AG04450 (cell line): ENCODE measurements at places on chromosomes 2 and 18.
A peak's percentile ranks its signal among the peaks of the same experiment; 100 is the strongest.

- no peak for DNase-seq
Observed at GRCh38 chr18:12234451-12235190, 19.5 kb upstream of the CIDEA start.

- DNase-seq = no peak
Observed at GRCh38 chr18:48641981-48642380, 103.2 kb downstream of the CTIF start.

- no peak for DNase-seq
Observed at GRCh38 chr18:45009756-45010155, 329.1 kb downstream of the SETBP1 start.

GRCh38 chr2:233836359-233836758, 18.0 kb downstream of the HJURP start:
- DNase-seq = no peak

GRCh38 chr18:73748731-73749130, 398.9 kb downstream of the FBXO15 start:
- DNase-seq = no peak

DNA sequence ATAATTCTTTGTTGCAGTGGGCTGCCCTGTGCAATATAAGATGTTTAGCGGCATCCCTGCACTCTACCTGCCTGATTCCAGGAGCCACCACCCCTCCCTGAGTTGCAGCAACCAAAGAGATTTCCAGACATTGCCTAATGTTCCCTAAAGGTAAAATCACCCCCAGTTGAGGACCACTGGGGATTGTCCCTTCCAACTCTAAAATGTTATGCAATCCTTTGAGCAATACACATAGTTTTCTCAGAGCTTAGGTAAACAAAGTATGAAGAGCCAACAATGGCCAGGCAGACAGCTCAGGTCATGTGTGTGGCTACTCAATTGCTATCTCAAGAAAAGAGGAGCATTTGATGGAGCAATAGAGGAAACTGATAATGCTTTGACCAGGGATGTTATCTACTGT, 87.0 kb downstream of the XDH start:
- DNase-seq = no peak

DNA sequence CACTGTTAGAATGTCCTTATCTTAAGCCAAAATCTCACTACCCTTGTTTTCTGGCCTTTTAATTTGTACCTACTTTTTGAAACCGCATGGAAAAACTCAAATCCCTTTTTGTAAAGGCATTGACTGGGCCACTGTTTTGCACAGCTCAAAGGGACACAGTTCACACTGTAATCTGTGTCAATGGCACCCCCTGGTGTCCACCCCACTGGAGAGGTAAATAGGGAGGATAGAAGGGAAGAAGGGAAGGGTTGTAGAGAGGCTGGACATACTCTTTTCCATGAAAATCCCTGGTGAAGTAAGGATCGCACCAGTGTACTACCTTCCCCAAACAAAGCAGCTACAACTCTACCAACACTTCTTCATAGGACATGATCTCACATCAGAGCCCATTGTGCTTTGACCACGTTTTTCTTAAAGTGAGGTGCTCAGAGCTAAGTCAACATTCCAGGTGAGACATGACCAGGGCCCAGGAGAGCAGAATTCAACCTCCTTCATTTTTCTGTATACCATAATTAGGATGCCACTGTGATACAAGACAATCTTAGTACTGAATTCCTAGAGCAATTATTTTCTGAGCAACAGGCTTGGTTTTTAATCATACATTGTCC, 92.4 kb upstream of the RMDN2 start:
- DNase-seq = peak; percentile 64

DNA sequence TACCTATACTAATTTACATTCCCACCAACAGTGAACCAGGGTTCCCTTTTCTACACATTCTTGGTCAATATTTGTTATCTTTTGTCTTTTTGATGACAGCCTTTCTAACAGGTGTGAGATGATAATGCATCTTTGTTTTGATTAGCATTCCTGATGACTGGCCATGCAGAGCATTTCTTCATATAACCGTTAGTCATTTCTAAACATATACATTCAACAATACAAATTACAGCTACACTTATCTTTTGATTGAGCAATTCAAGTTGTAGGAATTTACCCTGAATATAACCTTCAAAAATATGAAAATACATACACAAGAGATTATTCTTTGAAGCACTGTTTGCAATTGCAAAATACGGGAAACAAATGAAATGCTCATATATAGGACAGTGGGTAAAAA, 94.9 kb downstream of the TMEM131 start:
- DNase-seq = peak; percentile 1

GRCh38 chr2:204468746-204469429, 76.4 kb upstream of the PARD3B start:
- no peak for DNase-seq

- DNase-seq = no peak
Observed at GRCh38 chr18:45066886-45067285, 386.2 kb downstream of the SETBP1 start.

DNA sequence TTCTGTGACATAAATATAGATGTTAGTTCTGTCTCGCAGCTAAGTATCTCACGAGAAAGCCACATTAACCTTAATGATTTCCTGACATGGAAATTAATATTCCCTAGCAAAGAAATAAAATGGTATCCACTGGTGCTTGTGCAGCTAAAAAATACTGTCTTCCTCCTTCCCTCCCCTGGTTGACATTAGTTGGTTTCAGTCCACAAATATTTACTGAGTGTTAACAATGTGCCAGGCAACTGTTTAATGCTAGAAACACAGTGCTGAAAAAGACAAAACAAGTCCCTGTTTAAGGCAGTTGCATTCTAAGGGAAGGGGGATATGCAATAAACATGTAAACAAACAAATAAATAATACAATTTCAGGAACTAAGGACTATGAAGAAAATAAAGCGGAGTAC, 44.2 kb upstream of the VPS54 start:
- no peak for DNase-seq

DNA sequence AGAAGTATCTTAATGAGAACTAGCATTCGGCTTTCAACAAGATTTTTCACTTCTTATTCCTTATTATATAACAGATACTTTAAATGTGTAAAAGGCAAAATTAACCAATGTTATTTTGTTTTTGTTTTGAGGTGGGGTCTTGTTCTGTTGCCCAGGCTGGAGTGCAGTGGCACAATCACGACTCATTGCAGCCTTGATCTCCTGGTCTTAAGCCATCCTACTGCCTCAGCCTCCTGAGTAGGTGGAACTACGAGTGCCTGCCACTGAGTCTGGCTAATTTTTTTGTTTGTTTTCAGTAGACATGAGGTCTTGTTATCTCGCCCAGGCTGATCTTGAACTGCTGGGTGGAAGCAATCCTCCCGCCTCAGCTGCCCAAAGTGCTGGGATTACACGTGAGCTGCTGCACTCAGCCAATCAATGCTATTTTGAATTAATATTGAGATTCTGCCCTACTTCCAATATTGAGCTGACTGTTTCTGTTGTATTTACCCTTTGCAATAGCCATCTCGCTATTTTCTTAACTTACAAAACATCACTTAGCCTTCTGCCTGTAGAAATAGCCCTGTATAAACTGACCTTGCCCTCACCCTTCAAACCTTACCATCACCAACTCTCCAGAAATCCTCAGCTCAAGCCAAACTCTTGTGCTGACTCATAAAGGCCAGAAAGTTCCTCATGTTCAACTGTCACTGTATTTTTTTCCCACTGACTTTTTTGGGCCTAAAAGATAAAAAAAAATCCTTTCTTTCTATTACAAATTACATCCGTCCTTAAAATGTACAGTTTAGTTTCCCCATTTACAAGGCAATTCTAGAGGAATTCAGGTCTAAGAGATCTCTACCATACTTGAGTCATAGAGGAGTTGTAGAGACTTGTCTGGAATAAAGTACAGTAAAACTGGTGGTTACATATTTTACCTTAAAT, 94.3 kb downstream of the OLA1 start:
- peak; percentile 60 for DNase-seq
